ENCODE measurements at places on chromosomes 2 and 18. TPM values are rescaled to one million over a fixed set of nuclear protein-coding genes. Genes with fewer than 3 reads are reported as not detected.
A peak's percentile ranks its signal among the peaks of the same experiment; 100 is the strongest.

Gene CFC1
- not detected for polyA plus RNA-seq

Gene NXPH2
- 0.67 TPM for polyA plus RNA-seq

Gene COA5
- polyA plus RNA-seq, result 33.6 TPM

Gene CNGA3
- polyA plus RNA-seq, result 0.10 TPM

Gene CTAGE1
- polyA plus RNA-seq, result not detected

Gene ACMSD
- polyA plus RNA-seq, result not detected

DNA sequence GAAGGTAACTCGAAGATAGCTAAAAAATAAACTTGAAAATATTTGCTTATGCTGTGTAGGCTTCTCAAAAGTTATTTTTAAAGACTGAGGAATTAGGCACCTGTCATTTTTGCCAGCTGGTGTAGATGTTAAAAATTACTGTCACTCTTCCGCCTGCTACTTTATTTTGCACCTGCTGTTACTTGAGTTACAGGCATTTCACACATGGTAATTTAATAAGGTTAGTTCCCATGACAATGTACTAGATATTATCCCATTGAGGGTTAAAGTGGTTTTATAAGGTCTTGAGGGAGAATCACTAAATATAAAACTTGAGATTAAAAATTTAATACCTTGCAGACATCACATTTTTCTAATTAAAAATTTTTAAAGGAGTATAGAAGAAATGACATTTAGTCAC lies 26.6 kb downstream of the MYL1 start:
- DNase-seq, result no peak

- DNase-seq, result no peak
Measured at GRCh38 chr2:10755621-10756020, 34.2 kb downstream of the ATP6V1C2 start.

GRCh38 chr2:227834423-227834822 lies 20.8 kb downstream of the CCL20 start:
- no peak for DNase-seq

- no peak for DNase-seq
Measured at GRCh38 chr2:142525720-142526119, 351.7 kb upstream of the KYNU start.

- DNase-seq, result no peak
Measured at GRCh38 chr2:203344667-203345066, 16.5 kb downstream of the ABI2 start.

DNA sequence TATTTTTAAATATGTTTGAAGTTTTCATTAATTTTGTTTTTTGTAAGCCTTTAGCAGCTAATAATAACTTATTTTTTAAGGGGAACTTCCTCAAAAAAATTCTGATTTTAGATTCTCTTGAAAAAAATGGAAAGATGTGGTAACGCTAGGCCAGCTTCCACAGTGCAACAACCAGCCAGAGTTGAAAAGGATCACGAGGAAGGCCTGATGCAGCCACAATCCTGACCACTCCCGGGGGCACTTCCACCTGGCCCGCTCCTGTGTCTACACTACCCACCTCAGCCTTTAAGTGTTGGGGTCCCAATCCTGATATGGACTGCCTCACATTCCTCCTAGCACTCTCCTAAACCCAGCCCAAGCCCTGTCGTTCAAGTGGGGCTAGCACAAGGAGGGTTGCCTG lies 101.1 kb downstream of the TMEM17 start:
- DNase-seq, result no peak

- DNase-seq, result no peak
Measured at GRCh38 chr2:137893145-137893544, 71.1 kb upstream of the HNMT start.

DNA sequence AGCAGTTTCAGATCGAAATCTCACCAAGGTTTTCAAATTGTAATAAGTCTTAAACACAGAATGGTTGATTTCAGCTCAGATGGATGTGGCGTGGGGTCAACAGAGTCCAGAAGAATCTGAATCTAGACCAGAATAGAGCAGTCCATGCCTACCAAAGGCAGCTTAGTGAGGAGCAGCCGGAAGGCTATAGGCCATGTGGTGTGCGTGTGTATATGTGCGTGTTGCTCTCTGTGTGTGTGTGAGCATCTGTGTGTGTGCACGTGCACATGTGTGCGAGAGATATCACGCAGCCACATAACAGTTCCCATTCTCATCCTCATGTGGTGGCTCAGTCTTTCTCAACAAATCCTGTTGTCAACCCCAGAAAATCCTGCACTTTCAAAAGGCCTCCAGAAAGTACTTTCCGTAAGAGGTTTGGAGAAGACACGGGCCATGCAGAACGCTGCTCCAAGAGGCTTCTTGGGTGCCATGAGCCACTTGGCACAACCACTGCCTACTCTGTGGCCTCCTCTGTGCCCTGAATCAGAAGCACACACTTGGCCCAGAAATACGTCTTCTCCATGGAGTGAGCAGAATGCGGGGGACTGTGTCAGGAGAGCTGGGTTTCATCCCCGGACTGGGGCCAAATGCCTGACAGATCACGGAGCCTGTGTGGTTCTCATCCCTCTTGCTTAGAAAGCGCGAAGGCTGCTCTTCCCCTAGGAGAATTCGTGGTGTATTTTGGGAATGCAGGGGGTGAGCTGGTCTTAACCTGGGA lies 67.3 kb downstream of the ACKR3 start:
- DNase-seq, result peak; percentile 5

GRCh38 chr2:224569654-224570053 lies 15.5 kb downstream of the CUL3 start:
- no peak for DNase-seq

GRCh38 chr2:239121600-239122012 lies 273.7 kb downstream of the TWIST2 start:
- DNase-seq, result peak; percentile 53

DNA sequence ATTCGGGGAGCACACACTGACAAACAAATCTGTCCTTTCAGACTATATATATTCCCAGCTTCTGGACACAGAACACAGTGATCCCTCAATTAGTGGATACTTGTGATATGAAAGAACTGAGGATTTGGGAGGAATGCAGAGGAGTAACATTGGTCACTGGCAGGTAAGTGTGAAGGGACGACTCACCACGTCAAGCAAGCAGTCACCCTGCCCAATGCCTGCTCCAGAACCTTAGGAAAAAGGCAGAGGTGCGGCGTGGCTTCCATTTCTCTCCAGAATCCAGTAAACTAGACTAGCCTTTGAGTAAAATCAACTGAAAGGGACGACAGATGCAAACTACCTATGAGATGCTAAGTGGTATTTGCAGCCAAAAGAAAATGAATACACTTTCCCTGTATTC lies 1.1 kb downstream of the CCDC93 start:
- DNase-seq, result no peak

DNA sequence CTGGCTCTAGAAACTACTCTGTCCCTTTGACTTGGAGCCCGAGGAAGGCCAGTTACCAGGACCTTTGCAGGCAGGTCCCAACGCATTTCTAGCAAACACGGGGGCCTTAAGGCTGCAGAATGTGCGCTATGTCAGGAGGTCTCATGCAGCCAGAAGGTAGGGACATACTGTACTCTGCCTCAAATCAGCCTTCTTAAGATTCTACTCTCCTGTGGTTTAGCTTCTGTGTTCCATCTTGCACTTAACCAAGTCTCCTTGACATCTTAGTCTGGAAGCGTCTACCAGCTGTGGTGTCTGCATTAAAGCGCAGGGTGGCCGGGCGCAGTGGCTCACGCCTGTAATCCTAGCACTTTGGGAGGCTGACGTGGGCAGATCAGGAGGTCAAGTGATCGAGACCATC lies 65.5 kb downstream of the STEAP3 start:
- DNase-seq, result no peak

DNA sequence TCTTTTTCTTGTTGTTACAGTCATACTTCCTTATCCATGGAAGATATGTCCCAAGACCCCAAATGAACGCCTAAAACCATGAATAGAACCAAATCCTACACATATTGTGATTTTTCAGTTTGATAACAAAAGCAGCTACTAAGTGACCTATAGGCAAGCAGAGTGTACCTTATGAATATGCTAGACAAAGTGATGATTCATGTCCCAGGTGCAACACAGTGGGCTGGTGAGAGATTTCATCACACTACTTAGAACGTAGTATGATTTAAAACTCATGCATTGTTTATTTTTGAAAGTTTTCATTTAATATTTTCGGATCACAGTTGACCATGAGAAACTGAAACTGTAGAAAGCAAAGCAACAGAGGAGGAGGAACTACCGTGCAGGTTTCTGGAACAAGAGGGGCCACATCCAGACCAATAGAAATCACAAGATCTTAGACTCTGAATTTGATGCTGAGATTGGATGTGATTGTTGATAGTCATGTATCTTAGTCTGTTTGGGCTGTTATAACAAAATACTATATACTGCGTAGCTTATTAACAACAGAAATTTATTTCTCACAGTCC lies 470.8 kb upstream of the VRK2 start:
- no peak for DNase-seq

DNA sequence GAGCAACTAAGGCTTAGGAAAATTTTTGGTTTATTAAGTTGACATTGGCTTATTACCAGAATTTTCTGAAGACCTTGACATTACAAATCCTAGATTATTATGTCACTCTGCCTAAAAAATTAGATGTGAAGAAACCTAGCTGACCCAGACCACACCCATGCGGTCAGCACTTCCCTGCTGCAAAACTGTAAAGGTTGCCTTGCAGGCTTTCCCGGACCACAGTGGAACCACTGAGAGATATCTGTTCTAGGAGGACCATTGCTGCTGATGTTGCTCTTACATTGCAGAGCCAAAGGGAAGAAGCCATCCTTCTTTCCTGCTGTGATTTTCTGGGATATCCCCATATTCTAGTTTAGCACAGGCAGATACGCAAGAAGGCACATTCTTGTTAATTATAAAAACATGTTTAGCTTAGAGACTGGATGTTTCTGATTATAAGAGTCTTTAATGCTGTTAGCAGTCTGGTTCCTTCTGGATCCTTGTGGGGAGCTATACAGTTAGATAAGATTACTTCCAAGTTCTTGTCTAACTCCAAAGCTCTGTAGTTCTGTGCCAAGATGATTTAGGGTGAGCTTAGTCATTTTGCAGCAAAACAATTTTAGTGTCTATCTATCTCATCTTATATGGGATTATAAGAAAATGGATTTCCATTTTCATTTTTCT lies 70.2 kb downstream of the AOX1 start:
- DNase-seq, result no peak

All from ovary (tissue), 10 donors.